Stimulated activated effector memory CD8-positive, alpha-beta T cell treated with anti-CD3 and anti-CD28 coated beads, Interleukin-12 subunit alpha, Interleukin-12 subunit beta, amount 100 ng/mL, for 72 hours (primary cell): ENCODE measurements at places on chromosomes 11 and 22.

- DNase-seq, result no peak
These were observed 522 bp downstream of the RHOG start for GRCh38 chr11:3840004-3840869.

DNA sequence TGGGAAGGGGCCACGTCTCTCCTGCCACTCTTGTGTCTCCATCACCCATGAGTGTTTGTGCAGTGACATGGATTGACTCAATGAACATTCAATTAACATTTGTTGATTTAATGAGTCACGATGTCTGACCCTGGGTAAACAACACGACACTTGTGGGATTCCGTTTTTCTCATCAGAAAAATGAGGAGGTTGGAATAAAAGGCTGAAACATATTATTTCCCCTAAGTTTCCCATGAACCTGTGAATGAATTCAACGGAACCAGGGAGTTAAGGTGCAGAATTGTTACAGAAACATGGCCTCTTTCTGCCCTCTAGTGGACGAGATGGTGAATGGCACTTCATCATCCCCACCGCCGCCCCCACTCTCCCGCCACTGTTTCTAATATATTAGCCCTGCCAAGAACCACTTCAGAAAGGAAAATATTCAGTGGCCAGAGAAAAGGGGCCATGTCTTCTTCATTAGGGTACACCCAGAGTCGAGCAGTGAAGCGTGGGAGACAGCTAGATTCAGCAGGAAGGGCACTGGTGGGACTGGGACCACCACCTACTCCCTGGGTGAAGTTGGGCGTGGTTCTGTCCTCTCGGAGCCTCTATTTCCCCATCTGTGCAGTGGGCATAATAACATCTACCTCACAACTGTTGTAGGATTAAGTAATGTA lies 46.3 kb upstream of the SYT13 start:
- DNase-seq, result peak; percentile 56

GRCh38 chr22:19868333-19868732 lies 13.7 kb upstream of the GNB1L start:
- no peak for DNase-seq

- DNase-seq, result no peak
These were observed at the start of gene NTM for GRCh38 chr11:131370090-131370751. TSS of gene NTM (plus strand) at chr11:131370615.

DNA sequence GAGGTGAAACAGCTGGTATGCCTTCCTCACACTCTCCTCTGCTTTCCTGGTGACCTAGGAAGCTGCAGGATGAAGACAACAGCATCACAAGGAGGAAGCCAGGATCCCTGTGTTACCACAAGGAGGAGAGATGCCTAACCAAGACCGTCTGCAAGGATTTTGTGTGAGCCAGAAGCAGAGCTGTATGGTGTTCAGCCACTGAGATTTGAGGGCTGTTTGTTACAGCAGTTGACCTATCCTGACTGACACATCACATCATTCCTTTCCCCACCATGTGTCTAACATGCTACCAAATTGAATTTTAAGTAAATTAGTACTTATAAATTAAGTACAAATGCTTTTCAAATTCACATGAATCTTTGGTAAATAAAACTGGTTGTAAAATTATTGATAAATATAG lies 8.9 kb upstream of the CHKA start:
- DNase-seq, result no peak

DNA sequence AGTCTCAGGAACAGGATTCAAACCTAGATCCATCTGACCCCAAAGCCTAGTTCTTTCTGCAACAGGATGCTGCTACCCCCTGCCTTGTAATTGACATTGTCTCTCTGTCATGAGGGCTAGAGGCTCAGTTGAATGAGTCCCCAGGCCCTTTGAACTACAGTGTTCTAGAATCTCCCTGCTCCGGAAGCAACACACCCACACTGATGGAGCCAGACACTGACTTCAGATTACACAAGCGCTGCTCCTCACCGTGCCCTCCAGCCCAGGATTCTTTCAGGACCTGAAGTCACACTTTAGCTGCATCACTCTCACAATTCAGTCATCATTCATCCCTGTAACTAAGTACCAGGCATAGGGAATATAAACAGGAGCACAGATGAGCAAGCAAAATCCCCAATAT lies 69.6 kb downstream of the RAB30 start:
- no peak for DNase-seq

GRCh38 chr11:62306227-62306626 lies 7.4 kb upstream of the SCGB1D4 start:
- DNase-seq, result no peak

DNA sequence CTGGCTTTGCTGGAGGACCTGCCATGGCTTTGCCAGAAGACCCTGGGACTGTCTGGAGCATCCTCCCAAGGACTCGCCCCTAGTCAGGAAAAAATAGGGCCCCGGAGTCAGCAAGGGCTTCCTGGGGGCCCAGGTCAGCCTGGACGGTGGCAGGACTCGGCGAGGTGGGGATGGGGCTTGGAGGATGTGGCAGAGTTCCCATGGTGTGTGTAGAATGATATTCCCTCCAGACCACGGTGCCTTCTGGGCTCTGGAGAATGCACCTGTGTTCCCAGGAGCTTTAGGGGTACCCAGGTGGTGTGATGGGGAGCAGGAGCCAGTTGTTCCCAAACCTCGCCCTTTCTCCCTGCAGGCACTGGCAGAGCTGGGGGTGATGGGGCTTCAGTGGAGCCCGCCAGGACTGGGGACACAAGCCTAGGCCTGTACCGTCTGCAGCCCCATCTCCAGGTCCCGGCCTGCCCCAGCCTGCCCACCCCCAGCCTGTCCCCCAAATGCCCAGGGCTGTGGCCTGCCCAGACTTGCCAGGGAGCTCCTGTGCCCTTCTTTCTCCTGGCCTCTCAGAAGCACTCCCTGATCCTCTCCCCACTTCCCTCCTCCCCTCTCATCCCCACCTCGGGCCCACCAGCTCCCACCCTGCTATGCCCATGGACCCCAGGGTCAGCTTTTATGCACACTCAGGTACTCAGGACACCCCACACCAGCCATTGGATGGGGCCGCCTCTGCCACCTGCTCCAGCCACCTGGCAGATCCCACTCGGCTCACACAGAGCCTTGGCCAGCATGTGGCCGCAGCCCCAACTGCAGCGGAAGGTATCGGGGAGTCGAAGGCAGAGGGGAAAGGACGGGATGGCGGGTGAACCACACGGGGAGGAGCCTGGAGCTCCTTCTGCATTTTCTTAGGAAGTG lies 82.1 kb downstream of the CDKN1C start:
- DNase-seq, result no peak

GRCh38 chr22:47230741-47231140 lies 468.3 kb downstream of the TBC1D22A start:
- DNase-seq, result no peak

GRCh38 chr11:27100534-27100933 lies 59.9 kb downstream of the BBOX1 start:
- DNase-seq, result no peak

GRCh38 chr22:35506259-35506570 lies 34.4 kb upstream of the RASD2 start:
- DNase-seq, result no peak

DNA sequence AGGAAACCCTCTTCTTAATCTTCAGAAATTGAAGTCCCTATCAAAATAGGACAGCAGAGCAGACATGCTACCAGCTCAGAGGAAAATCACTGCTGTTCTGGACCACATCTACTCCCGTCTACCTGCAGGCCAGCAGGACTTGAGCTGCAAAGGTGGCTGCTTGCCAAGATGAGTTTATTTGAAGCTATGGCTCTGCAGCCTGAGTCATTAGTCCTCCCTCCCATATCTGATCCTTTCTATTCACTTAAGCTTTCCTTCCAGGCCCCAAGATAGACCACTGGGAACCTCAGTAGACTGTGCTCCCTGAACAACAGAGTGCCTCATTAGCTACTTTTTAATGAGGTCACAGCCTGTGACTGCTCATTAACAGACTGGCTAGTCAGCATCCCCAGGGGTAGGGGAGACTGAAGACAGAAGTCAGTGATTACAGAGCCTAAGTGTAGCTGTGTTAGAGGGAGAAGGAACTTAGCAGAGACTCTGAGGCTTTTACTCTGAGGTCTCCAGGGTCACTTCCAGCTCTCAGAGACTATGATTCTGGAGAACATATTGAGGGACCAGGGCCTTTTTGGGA lies 6.8 kb upstream of the OR10A2 start:
- DNase-seq, result no peak

- no peak for DNase-seq
These were observed 4.8 kb downstream of the PHLDA2 start for GRCh38 chr11:2924381-2924780.

- DNase-seq, result no peak
These were observed 1073.7 kb downstream of the BRD1 start for GRCh38 chr22:48753752-48754517.

DNA sequence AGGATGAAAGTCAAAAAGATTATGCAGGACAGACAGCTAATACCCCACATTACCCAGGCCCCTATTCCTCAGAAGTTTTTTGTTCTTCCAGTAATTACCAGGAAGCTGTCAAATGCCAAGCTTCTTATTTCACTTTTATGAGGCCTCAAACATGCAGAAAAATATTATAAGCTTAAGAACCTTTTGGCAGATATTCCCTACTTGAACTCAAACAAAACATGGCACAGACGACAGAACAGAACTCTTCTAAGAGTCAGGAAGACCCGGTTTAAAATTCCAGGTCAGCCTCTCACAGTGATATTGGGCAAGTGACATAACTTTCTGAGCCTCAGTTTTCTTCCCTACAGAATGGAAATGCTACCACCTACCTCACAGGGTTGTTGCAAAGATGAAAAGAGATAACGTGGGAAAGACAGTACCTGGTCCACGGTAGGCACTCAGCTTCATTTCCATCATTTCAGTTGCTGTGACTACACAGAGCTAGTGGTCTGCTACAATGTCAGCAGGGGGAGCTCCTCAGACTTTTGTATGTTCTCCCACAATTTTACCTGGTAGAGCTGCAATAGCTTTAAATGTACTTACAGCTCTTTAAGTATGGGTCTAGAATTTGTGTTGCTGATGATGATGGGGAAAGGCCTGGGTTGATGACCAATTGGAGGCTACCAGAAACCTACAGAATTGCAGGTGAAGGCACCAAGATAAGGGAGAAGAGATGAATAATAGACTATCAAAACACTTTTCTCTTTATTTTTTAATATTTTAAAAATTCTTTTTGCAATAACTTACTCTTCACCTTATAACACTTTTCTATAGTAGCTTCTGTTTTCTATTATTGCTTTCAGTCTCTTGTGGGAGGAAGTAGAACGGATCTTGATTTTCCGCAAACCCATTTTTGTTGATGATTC lies 98.3 kb upstream of the CHRM4 start:
- no peak for DNase-seq

GRCh38 chr22:49367041-49367697 lies 460.5 kb downstream of the BRD1 start:
- no peak for DNase-seq

- DNase-seq, result no peak
These were observed 111.8 kb downstream of the MICAL2 start for GRCh38 chr11:12222055-12222792.

DNA sequence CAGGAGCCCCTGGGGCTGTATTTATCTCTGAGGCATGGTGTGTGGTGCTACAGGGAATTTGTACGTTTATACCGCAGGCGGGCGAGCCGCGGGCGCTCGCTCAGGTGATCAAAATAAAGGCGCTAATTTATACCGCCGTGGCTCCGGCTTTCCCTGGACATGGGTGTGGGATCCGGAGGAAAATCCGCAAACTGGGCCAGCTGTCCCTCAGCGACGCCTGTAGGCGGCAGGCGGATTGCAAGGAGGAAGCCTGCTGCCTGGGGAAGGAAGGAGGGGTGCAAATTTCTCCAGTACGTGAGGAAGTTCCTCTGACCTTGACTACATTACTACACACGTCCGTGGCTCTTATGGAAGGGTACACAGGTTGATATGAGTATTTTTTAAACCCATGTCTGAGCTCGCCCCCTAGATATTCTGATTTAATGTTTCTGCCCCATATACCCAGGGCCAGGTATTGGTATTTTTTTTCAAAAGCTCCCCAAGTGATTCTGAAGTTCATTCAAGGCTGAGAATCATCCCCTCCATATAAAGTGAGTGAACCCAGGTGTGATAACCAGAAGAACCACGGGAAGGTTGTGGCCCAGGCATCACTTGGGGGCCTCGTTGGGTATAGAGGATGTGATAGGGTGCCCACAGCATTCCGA lies 2.8 kb downstream of the MYOD1 start:
- no peak for DNase-seq

DNA sequence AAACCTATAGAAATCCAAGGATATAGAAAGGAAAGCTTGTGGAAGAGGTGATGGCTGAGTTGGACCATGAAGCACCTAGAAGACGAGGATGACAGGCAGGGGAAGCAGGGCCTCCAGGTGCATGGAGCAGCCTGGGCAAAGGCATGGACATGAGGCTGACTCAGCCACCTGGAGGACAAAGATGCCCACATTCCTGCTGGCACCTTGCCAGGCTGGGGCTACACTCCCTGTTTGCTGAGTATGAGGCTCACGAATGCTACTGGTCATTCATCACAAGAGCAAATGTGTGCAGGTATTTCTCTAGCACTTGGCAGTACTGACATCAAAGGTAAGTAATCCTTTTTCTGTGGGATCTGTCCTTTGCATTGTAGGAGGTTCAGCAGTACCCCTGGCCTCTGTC lies 7.1 kb upstream of the SCGB2A1 start:
- no peak for DNase-seq

DNA sequence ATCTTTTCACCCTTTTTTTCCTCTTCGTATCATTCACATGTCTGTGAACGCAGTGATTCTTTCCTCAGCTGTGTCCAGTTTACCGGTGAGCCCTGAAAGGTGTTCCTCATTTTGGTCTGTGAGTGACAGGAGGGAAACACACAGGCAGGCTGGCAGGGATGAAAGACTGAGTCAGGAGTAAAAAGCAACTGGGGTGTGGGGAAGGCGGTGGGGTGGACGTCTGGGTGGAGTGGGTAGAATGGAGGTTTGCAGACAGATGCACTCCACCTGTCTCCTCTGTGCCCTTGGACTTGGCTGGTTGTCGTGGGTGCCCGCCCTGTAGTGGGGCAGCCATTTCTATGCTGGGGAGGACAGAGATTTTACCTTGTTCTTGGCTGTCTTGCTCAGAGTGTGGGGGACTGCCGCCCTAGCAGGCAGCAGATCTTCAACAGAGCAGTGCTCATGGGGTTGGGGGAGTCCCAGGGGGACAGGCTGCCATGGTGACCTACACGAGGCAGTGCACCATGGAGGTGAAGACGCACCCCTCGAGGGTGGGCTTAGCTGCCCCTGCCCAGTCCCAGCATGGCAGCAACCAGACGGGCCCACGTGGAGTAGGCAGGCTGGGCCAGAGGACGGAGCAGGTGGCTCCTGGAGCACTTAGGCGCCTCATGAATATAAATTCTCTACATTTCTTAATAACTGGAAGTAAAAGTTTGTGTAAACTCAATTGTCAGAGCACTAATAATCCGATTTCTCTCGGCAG lies 603.7 kb downstream of the TBC1D22A start:
- no peak for DNase-seq

GRCh38 chr11:124050748-124051147 lies 9.6 kb upstream of the OR10G7 start:
- no peak for DNase-seq

DNA sequence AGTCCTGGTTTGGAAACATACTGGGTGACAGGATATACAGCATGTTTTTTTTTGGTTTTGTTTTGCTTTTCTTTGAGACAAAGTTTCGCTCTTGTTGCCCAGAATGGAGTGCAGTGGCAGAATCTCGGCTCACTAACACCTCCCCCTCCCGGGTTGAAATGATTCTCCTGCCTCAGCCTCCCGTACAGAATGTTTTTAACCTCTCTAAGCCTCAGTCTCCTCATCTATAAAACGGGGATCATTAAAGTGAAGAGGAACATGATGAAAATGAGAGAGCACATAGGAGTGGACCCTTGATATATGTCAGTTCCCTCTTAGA lies 28.1 kb upstream of the SCARF2 start:
- DNase-seq, result no peak

- DNase-seq, result no peak
These were observed 271.8 kb upstream of the MTNR1B start for GRCh38 chr11:92697461-92698312.

GRCh38 chr11:1988667-1989317 lies 8.8 kb downstream of the H19 start:
- no peak for DNase-seq
